ENCODE measurements at places on chromosomes 12 and 14.

GRCh38 chr12:24979329-24979728 is 30.4 kb upstream of the BCAT1 start:
- DNase-seq: no peak

DNA sequence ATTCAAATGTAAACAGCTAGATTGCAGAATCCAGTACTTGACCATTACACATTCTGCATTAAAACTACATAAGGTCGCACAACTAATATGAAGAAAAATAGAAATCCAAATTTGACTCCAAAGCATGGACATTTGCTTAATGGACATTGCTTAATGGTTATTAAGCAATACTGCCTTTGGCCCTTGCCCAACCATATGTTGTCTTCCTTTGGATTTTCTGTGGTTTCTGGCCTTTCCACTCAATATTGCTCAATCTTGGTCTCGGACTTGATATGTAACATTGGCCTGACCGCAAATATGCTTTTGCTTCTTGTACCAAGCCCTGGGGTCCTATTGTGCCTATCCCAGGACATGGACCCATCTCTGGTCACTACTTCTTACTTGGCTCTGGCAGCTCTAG is 67.2 kb downstream of the PTPRR start:
- no peak for DNase-seq

DNA sequence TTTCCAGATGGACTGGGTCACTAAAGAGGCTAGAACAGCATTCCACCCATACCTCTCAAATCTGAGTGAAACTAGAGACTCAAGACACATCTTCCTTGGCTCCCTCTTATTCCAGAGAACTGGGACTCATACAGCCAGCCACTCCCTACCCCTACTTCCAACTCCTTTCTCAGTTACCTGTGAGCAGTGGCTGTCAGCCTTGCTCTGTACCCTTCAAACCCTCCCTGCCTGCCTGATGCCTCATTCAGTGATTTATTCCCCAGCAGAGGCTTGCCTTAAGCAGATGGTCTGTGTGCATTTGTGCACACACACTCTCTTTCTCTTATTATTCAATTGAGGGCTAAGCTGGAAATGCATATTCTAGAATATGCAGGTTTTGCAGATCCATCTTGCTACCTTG is 14.6 kb downstream of the GPR84 start:
- no peak for DNase-seq

DNA sequence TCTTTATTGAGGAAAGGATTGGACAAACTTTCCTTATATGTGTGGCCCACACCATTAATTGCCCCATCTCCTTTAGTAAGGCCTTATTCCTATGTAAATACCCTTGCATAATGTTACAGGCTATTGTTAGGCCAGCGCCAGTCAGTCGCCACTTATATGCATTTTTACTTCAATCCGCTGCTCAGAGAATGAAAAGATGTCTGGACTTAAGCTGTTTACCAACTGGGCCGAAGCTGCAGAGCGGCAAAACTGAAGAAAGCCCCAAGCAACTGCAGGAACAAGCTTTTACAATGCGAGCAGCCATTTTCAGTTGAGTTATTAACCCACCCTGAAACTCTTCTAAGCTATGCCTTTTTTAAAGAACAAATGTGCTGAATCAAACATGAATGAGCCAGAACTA is 92.1 kb upstream of the OTX2 start:
- no peak for DNase-seq

DNA sequence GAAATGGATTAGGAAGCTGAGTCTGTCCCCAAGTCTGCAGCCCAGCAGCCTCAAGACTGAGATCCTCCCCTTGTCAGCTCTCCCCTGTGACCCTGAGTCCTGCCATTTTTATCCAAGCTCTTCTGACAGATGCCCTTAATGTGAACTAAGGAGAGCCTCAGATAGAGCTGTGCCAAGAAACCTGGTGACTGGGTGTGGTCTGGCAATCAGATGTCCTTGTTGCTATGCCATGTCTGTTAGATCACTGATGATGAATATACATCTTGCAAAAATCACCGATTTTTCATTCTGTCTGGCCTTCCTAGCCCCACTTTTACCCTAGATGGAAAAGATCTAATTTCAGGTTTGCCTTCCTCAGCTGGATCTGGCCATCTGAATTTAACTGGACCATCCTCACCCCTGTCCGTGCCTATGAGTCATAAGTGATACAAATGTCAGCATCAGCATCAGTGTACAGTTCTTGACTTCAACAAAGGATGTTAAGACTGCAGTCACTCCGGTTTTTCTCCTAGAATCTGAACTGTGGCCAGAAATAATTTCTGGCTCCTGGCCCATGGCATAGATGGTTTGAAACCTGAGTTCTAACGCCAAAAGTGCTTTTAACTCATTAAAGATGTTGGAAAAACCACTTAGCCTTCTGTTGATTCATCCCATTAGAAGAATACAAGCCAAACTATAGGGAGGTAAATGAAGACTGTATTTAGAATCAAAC is 61.2 kb upstream of the GRIP1 start:
- no peak for DNase-seq

DNA sequence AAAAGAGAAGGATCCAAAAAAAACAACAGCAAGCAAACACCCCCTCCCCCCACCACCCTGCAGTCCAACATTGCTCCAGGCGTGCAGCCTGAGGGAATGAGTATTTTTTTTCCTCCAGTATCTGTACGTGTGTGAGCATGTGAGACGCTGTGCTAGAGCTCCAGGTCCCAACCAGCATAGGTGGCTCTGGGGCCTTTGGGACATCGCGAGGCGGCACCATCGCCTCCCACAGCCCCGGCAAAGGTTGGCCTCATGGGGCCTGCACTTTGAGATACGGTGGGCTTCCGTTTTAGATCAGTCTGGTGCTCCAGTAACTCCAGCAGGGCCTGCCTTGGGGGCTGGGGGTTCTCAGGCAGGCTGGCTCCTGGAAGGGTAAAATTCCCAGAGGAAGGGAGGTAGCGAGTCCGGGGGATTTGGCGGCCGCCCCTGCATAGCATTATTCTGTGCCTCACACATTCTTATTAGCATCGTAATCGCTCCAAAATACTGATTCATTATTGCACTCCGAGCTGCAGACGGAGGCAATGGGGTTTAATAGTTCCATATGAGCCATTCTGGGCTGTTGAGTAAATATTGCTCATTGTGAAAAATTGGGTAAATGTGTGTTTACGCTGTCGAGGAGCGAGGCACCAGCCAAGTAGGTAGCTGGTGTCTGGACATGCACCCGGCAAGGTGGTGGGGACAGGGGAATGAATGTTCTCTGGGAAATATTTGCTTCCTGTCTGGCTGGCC is 143.1 kb upstream of the MYL2 start:
- no peak for DNase-seq

DNA sequence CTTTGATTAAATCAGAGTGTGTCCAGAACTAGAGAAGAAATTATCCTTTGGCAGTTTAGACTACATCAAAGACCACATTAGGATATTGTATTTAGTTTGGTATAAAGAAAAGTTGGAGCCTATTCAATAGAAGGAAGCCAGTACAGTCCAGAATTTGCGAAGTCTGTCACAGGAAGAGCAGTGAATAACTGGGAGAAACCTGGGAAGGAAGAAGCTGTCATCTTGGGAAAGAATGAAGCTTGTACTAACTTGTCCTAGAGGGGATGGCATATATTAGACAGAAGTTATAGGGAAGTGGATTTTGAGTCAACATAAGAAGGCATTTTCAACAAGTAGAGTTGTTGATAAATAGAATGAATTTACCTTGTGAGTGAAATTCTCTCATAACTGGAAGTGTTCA is 386.7 kb downstream of the LRIG3 start:
- DNase-seq: no peak

GRCh38 chr12:75196865-75197264 is 12.8 kb downstream of the KCNC2 start:
- no peak for DNase-seq

DNA sequence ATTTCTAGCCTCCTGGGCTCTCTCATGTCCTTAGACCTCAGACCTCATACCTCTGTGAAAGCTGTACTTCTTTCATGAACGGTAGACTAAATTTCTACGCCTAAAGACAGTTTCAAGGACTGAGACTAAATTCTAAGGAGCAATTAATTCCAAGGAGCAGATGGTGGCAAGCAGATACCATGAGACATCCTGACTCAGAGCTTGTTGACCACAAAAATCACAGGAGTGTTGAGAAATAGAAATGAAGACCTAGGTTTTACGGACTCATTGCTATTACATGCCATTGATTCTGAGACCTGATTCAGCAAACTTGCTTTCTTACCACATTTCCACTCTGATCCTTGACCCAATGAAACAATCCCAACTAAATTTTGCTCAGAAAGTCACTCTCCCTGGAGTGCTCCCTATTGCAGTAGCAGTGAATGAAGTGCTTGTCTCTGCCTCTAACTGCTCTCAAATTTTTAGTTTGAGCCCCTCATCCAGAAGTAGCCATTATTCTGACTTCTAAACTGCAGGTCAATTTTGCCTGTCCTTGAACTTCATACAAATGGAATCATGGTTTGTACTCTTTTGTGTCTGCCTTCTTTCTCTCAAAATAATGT is 52.0 kb downstream of the PEX5 start:
- no peak for DNase-seq

All from heart left ventricle (tissue), 16 donors.